ENCODE measurements at places on chromosomes 7 and 10.

DNA sequence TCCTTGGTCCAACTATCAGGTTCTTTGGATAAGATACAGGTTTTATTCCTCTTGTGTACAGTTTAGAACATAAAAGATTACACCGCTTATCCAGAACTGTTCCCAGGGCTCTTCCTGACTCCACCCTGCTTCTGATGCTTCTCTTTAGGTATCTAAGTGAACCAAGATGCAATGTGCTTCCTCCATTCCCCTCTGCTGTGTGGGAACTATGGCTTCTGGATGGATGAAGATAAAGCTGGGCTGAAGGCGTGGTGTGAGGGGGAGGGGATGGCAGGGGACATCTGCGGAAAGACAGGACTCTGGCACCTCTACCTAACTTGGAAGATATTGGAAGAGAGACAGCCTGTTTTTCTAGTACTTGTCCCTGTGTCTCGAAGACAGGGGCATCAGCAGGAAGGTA lies 209.9 kb upstream of the TBX20 start:
- no peak for DNase-seq

GRCh38 chr10:118712930-118713634 lies 41.7 kb downstream of the CACUL1 start:
- no peak for DNase-seq

DNA sequence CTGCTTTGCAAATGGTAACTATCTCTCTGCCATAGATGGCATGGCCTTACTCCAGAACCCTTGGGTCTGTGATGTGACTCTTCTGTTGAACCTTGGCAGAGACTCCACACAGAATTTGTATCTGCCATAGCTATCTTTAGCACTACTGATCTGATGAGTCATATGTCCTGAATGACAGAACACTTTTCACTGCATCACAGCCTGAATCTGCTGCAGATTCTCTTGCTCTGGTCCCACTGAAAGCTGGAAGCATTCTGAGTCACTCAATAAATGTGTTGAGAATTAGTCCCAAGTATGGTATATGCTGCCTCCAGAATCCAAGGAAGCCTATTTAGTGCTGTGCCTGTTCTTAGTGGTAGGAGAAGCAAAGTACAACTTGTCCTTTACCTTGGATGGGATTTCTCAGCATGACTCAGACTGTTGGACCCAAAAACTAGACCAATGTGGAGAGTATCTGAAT lies 39.5 kb upstream of the ANKRD1 start:
- DNase-seq: no peak

GRCh38 chr7:28354601-28355402 lies 57.5 kb upstream of the CREB5 start:
- no peak for DNase-seq

DNA sequence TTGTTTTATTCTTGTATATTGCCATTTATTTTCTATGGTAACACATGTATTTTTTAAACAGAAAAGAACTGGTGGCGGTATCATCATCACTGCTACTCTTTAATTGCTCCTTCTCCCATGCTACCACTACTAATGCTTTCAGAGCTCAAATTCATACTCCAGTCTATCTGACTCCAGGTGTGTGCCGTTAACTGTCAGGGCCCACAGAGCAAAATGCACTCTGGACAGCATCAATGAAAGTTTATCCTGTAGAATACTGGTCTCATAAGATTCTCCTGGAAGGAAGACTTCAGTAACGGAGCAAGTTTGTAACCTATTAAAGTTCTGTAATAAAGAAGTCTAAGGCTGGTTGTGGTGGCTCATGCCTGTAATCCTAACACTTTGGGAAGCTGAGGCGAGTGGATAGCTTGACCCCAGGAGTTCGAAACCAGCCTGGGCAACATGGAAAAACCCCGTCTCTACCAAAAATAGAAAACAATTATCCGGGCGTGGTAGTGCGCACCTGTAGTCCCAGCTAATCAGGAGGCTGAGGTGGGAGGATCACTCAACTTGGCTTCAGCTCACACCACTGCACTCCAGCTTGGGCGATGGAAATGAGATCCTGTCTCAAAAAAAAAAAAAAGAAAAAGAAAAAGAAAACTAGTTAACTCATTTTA lies 18.4 kb downstream of the ZNRF2 start:
- DNase-seq: no peak

DNA sequence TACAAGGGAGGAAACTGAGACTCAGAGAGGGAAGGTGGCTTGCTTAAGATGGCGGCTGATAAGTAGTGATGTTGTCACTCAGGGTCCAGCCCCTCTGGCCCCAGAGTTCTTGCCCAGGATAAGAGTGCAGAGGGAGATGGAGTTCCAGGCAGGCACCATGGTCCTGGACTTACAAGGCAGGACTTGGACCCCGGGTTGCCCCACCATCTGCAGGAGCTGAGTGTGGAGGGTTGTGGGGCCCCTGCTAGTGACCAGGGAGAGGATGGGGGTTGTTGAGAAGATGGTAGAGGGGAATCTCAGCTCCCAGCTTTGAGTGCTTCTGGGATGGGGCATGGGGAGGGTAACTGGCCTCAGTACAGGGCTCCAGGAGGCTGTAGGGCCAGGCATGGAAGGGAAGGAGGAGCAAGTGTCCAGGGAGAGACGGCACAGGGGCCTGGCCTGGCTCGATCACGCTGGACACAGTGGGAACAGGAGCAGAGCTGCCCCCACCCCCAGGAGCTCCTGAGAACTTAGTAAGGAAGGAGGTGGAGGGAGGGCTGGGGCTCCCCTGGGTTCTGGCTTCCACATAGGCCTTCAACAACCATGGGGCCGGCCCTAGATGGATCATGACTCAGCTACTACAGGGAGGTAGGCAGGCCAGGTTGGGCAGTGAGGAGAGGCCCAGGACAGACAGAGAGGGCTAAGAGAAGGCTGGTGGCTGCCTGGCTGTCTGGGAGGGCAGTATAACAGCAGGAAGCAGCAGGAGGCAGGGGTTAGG lies 28.2 kb downstream of the PPIF start:
- DNase-seq: no peak

GRCh38 chr7:140059273-140060242 lies 3.2 kb downstream of the PARP12 start:
- DNase-seq: no peak

DNA sequence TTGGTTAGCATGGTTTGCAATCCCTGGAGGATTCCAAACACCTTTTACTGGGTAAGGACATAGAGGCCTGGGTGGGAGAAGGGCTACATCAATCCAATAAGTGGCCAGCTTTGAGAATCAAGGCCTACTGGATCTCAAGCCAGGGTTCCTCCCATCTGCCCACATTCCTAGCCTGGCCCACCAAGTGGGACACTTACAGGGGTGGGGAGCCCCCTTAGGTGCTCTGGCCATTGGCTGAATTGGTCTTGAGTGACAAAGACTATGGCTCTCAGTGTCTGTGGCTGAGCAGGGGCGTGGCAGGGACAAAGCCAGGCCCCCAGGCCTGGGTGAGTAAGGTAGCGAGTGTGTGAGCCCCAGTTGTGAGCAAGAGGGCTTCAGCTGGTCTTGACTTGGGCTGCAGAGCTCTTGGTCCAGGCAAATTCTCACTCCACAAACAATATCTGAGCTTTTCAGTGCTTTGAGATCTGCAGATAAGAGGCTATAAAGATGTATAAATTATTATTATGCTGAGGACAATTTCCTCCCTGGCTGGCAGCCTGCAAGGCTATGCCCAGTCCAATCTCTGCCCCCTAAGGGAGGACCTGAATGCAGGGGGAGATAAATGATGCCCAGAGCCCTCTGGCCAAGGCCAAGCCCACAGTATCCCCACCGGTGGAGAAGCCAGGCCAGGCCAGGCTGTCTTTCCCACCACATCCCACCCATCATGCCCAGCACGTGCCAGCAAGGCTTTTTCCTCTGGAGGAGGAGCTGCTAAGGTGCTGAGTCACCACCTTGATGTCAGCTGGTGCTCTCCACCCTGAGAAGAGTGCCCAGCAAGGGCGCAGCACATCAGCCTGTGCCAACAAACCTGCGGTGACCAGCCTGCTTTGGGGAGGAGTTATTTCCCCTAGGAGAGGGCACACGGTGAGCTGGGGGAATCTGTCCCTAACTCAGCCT lies 80.7 kb upstream of the DUSP5 start:
- no peak for DNase-seq

- DNase-seq: no peak
Measured at GRCh38 chr7:115327326-115327725, 405.4 kb downstream of the MDFIC start.

- DNase-seq: no peak
Measured at GRCh38 chr10:100008142-100008522, 1.6 kb downstream of the DNMBP start.

DNA sequence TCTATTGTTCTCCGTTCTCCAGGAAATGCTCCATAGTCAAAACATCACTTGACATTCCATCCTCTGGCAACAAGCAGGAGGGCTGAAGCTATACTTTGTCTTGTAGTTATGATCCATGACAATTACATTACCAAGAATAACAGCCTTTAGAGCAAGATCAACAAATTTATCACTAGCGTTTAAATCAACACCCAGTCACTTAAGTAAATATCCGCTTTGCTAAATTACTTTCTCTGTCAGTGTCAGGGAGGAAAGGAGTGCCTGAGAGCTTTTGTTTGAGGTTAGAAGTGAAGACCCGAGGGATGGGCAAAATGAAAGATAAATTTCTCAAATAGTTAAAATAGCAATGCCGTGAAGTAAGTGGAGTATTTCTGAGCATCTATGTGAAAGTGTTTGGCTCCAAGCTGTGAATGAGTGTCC lies 236.1 kb upstream of the BMPER start:
- DNase-seq: no peak

GRCh38 chr10:11057018-11057417 lies 39.3 kb downstream of the CELF2 start:
- no peak for DNase-seq

- DNase-seq: peak; percentile 54
Measured at GRCh38 chr10:72337039-72337629, 17.6 kb downstream of the DNAJB12 start.

DNA sequence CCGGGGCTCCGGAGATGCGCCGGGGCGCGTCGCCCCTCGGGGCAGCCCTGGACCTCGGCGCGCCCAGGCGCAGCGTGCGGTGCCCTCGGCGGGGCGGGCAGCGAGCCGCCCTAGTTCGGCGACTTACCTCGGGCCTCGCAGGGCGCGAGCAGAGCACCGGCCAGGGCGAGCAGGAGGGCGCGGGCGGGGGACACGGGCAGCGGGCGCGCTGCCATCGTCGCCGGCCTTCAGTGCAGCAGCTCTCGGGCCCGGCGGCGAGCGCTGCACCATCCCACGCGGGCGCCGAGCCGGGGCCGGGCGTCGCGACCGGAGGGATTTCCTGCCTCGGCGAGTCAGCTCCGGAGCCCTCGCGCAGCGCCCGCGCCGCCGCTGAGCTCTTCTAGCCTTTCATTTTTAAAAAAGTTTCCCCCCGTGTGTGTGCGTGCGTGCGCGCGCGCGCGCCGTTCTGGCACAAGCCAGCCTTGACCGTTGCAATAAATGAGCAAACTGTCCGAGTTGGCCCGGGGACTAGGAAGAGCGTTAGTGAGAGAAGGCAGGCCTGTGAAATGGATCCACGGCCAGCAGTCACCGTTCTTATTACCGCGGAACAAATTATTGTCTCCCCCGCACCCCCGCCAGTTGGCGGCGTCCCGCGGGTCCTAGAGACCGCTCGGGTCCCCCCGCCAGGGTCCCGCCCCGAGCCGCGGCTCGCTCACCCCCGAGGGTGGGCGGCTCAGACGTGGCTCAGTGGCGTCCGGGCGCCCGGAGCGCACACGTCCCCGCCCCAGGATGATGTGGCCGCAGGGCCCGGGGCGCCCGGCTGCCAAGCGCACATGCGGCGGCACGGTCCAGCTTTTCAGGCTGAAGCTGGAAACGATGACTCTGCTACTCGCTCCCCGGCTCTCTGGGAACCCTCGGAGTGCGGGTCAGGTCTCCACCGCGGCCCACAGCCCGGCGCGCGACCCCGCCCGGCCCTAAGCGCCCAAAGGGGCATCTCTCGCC lies at the start of gene ADAM12:
Gene ADAM12, minus strand, starts transcription at position 547 of the 981 bp plus-strand sequence. Its CDS starts 332 bp downstream, at position 215.
- DNase-seq: no peak

- peak; percentile 9 for DNase-seq
Measured at GRCh38 chr7:117127585-117128168, 174.4 kb downstream of the ST7 start.

GRCh38 chr10:12902851-12903358 lies 98.6 kb downstream of the CCDC3 start:
- no peak for DNase-seq

GRCh38 chr10:24793648-24794379 lies 70.1 kb upstream of the ARHGAP21 start:
- DNase-seq: no peak

DNA sequence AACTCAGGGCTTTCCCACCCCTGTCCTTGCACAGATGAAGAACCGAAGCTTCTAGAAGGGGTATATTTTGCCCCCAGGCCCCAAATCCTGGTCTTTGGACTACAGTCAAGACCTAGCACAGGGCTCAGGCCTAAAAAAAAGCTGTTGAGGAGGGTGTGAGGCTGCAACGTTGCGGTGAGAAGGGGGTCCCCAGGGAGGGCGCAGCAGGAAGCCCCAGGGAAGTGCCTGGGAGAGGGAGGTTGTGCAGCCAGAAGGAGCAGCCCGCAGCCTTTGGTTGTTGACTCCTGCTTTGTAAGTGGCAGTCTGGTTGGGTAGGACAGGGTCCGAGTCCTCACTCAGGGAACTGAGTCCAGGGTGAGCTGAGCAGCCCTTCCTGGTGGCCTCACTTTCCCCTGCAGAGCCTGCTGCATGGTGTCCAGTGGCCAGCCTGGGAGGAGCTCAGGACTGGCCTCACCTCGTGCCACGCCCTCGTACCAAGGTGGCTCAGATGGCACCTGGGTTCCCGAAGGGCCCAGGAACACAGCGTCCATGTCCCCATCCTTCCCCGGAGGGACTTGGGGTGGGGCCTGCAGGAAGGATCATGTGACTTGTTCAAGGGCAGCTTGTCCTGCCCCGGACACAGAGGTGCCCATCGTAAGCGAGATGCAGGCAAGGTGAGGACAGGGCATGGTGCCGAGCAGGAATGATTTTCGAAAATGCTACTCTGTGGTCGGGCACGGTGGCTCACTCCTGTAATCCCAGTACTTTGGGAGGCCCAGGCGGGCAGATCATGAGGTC lies 166.4 kb upstream of the TNRC18 start:
- no peak for DNase-seq

GRCh38 chr10:96379758-96380157 lies 21.0 kb upstream of the OPALIN start:
- no peak for DNase-seq

DNA sequence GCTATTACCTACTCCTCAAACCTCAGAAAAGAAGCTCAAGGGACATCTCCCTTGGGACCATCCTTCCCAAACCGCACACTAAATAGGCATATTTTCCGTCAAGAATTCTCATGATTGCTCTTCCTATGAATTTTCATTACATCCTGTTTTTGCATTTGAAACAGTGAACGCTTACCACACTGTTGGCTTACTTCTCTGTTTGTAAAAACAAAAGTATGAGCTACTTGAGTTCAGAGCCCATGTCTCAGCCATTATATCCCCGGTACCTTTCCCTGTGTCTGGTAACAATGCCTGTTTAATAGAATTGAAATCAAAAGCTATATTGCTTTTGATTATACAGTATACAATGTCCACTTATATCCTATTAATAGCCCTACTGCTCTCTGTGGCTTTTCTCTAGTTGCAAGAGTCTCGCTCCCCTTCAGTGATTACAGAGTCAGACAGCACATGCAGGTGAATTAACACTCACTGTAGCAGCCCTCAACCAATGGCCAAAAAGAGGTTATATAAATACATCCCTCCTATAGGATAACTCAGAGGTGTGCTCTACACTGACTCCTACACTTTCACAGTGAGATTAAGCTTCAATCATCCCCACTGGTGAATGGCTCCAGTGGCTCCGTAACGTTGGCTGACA lies 264.4 kb downstream of the SORCS1 start:
- no peak for DNase-seq

All from CD4-positive, alpha-beta T cell treated with Interferon gamma for 1 hour (primary cell).